Activated naive CD4-positive, alpha-beta T cell (primary cell): ENCODE measurements at places on chromosomes 13 and 19.

DNA sequence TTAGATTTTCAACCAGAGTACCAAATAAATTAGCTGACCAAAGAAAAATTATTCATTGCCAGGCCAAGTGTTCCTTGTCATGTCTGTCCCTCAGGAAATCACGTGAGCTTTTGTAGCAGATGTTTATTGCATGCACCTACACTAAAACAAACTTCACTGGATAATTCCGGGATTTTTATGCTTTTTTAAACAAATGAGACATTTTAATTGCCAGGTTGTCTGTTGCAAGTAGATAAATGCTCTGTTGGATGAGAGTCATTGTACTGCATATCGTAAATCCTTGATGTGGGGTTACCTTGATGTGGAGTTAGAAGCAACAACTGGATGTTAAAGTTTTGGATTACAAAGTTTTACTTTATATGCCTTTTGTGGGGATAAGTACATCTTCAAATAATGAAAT, 1187.7 kb upstream of the PCDH9 start:
- no peak for DNase-seq

- no peak for DNase-seq
Observed at GRCh38 chr19:39405261-39405957, 1.2 kb upstream of the ZFP36 start.

DNA sequence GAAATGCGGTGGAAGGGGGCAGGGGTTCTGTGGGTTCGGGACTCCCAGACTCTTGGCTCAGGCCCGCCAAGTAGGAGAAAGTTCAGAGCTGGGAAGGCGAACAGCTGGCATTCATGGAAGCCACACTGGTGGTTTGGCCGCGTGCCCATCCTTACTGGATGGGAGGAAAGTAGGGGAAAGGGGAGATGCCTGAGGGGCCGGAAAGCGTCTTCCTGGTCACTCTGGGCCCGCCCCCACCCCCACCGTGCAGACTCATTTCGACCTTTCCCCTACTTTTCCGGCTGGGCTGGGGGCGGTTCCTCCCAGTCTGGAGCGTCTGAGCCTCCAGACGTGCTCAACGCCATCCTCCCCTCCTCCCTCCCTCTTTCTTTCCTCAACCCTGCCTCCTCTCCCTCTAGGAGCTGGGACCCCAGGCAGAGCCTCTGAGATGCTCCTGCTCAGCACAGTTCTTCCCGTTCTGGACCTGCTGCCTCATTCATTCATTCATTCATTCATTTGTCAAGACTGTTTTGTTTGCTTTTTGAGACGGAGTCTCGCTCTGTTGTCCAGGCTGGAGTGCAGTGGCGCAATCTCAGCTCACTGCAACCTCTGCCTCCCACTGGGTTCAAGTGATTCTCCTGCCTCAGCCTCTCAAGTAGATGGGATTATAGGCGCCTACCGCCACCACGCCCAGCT, 3.5 kb downstream of the ANGPTL4 start:
- no peak for DNase-seq

DNA sequence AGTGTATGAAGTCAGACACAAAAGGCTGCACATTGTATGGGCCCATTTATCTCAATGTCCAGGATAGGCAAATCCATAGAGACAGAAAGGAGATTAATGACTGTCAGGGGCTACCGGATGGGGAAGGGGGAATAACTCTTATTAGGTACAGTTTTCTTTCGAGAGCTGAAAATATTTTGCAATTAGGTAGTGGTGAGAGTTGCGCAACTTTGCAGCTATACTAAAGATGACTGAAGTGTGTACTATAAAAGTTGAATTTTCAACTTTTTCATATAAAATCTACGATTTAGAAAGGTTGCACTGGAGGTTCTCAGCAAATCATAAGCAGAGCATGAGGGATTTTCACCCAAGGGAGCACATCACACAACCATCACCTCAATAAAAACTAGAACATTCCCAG, 16.1 kb upstream of the SLC15A1 start:
- DNase-seq, result no peak

- no peak for DNase-seq
Observed at GRCh38 chr13:32824675-32825074, 191.5 kb upstream of the KL start.

DNA sequence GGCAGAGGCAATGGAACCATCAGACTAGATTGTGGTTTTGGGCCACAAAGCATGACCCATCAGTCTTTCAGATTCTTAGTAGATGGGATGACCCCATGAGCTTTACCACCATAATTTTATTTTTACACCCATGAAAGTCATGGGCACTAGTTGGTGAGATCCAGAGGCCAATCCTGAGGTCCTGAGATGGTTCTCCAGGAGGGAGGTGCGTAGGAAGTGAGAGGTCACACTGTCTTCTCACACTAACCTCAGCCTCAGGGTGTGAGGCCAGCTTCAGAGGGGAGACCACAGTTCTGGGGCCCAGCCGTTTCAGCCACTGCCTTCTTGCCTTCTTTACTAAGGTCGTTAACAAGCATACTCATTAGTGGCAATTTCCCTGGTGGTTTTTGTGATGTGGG, 106.4 kb downstream of the AKAP11 start:
- DNase-seq, result no peak

DNA sequence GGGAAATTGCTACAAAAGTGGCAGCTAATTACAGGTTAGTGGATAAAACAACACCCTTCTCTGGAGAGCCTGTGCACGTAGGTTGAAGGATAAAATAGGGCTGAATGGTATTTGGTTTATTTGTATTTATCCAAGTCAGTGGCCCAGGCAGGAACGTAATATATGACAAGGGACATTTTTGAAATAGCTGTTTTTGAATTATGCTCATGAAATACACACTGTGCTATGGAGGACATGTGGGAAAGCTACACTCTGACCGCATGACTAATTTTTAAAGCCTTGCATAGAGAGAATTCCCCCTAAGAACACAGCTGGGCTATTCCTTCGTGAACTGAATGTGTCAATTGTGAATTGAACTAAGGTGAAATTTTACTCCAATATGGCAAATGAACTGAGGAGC, 292.1 kb upstream of the MAB21L1 start:
- no peak for DNase-seq

- no peak for DNase-seq
Observed at GRCh38 chr19:602391-603301, 13.0 kb downstream of the HCN2 start.

DNA sequence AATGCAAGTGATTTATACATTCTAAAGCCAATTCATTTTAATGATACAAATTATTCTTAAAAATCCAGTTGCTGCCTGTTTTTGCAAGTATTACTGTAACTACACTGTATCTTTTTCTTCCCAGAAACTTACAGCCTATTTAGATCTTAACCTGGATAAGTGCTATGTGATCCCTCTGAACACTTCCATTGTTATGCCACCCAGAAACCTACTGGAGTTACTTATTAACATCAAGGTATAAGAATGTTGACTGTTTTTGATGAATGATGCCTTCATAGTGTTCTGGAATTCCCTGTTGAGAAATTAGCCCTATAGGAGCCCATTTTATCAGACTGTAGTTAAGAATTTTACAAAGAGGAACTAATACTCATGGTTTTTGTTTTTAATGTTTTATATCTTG, 25.0 kb downstream of the ITM2B start:
- DNase-seq, result no peak

DNA sequence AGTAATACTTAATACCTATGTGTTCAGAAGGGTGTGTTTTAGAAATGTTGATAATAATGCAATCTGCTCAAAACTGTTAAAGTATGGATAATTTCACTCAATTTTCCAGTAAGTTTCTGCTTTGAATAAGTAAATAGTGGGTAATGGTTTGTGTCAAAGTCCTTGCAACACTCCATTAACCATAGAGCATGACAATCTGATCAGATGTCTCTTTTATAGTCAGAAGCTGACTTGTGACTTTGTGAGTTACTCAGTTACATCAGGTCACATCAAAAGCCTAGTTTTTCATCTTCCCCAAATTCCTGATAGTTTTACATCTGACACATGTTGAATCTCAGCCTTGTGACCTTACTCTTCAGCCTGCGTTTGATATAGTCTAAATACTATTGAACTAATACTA, 338.0 kb downstream of the EFNB2 start:
- DNase-seq, result no peak

- DNase-seq, result no peak
Observed at GRCh38 chr13:105147461-105147860, 1388.0 kb downstream of the EFNB2 start.

GRCh38 chr19:483332-484072, 12.8 kb upstream of the MADCAM1 start:
- DNase-seq, result no peak

DNA sequence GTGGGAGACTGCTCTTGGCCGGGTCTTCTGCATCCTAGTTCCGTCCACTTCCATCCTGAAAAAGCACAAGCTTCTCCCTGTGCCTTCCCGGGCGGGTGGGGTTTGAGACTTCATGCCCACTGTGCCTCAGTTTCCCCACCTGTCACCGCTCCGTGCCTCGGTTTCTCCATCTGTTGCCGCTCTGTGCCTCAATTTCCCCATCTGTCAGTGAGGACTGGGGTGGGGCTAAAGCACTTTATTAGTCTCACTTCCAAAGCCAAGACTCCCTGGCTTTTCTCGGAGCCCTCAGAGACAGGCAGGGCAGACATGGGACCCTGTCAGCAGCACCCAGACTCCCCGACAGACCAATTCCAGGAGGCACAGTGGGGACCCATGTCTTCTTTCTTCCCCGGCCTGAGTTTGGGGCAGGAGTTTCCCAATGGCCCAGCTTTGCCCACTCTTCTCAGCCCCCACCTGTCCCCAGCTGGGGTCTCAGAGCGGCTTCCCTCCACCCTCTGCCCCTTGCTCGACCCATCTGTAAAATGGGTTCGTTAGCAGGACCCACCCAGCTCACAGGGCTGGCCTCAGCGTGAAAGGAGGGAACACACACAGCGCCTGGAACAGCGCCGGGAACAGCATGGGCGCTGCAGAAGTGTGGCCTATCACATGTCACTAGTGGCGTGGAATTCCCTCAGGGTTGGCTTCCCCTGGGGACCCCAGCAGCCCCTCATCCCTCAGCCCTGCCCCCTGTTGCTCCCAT, 4.6 kb upstream of the PEAK3 start:
- DNase-seq, result no peak
